CD4-positive, alpha-beta memory T cell (primary cell): ENCODE measurements at places on chromosomes 5 and 9. TPM values are rescaled to one million over a fixed set of nuclear protein-coding genes. Genes with fewer than 3 reads are reported as not detected.

The RNF183 gene
- total RNA-seq, result not detected

GRCh38 chr5:1414311-1415058, 30.8 kb downstream of the SLC6A3 start:
- H3K36me3 ChIP-seq, result no peaks in the 10 kb centered on the region
- H3K4me1 ChIP-seq, result no peaks in the 10 kb centered on the region
- H3K27me3 ChIP-seq, result no peaks in the 10 kb centered on the region
- no peak overlapping the region for H3K4me3 ChIP-seq
- no peak overlapping the region for H3K27ac ChIP-seq

DNA sequence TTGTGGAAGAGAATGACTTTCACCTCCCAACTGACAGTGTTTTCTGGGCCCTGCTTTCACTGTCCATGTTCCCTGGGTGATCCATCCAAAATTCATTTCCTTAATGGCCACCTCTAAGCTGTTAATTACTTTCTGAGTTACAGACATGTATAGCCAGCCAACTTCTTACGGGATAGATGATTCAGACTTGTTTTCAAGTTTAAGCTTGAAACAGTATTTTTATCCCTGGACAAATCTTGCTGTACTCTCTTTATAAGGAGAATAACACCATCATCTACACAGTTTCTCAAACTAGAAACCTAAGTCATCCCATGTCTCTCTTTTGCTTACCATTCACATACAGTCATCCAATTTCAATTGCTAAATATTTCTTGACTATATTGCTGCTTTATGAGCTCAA, 6.9 kb downstream of the FAM174A start:
- H3K36me3 ChIP-seq, result no peaks in the 10 kb centered on the region
- DNase-seq, result no peak
- H3K4me1 ChIP-seq, result peaks cover 6% of the 10 kb centered on the region
- no peak overlapping the region for H3K27ac ChIP-seq
- H3K4me3 ChIP-seq, result no peak overlapping the region

- H3K27me3 ChIP-seq, result no peaks in the 10 kb centered on the region
- no peaks in the 10 kb centered on the region for H3K36me3 ChIP-seq
- H3K4me3 ChIP-seq, result no peak overlapping the region
- no peak overlapping the region for H3K27ac ChIP-seq
- peaks cover 11% of the 10 kb centered on the region for H3K4me1 ChIP-seq
- DNase-seq, result no peak
Measured at GRCh38 chr5:110104060-110104725, 414.5 kb downstream of the MAN2A1 start.

- no peaks in the 10 kb centered on the region for H3K36me3 ChIP-seq
- H3K27ac ChIP-seq, result no peak overlapping the region
- no peak overlapping the region for H3K4me3 ChIP-seq
- H3K4me1 ChIP-seq, result no peaks in the 10 kb centered on the region
Measured at GRCh38 chr5:104915226-104915625, 1352.6 kb upstream of the NUDT12 start.
